ENCODE measurements at places on chromosomes 1 and 21.

DNA sequence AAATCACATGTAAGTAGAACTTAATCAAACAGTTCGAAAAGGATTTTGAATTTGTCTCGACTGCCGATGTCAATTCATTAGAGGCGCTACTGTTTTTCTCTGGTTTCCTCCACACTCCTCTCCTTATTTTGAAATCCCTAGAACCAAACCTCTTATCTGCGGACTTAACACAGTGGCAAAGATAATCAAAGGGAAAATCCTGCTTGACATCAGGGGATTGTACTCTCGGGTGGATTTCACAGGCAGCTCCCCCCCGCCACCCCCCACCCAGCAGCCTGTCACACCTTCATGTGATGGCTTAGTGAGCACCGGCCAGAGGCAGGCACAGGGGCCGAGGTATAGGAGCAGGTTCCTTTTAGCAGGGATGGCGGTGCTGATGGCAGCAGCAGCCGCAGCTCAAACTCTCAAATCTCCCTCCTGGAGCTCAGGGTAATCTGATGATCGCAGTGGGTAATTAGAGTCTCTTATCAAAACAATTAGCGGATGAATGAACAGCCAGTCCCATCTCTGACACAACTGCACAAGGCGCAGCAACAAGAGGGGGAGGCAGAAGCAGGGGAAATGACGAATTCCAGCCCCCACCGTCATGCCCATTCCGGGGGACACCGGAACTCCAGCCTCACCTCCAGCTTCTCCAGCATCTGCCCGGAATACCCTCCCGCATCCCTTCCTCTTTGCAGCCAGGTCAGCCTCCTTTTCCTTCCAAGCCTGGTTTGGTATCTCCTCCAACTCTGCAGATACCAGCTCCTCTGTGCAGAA is 80.3 kb downstream of the SSBP3 start:
- no peak for DNase-seq

DNA sequence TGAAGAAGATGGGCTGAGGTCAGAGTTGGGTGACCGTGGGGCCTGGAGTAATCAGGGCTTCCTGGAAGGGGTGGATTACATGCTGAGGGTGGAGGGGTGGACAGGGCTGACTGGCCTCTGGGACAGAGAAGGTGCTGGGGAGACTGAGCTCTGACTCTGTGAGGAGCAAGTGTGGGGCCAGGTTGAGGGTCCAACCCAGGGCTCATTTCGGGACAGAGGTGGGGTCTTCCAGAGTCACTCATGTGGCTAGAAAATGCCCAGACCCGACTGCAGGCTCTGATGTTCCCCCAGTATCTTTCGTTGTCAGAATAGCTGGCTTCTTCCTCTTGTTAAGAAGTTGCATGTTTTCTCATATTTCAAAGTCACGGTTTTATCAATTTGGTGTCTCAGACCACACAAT is 311.8 kb downstream of the PTPRU start:
- peak; percentile 33 for DNase-seq

GRCh38 chr1:212777151-212777550 is 14.4 kb downstream of the NSL1 start:
- no peak for DNase-seq

- peak; percentile 86 for DNase-seq
Observed at GRCh38 chr1:46595127-46595526, 8.9 kb downstream of the MKNK1 start.

DNA sequence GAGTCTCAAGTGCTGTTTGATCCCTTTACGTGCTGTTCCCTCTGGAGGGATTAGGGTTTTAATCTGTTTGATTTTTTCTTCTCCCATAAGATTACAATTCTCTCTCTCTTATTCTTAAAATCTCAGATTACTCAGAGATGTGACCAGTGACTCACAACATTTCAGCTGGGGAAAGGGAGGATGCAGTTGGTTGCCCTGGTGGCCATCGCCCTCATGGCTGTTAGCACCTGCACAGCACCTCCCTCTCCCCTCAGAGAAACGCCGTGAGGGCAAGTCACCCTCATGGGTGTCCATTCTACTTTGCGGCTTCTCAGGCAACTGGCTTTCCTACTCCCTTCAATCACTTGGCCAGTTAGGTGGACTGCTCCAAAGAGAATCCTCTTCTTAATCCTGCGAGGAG is 42.4 kb upstream of the KCNA3 start:
- DNase-seq: no peak

DNA sequence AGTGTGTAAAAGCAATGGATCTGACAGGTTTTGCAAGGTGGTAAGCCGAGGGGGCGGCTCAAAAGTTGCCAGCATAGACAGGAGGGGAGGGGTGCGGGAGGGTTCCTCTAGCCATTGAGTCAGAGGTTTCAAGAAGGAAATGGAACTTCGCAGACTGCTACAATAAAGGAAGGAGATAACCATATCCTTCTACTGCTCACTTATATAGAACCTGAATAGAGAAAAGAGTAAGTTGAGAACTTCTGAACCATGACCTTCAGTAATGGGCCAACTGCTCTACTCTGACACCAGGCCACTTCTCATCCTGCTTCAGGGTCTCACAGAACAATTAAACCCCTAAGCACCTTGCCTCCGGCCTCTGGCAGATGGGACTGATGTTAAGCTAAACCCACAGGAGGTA is 26.3 kb upstream of the BCAR3 start:
- no peak for DNase-seq

DNA sequence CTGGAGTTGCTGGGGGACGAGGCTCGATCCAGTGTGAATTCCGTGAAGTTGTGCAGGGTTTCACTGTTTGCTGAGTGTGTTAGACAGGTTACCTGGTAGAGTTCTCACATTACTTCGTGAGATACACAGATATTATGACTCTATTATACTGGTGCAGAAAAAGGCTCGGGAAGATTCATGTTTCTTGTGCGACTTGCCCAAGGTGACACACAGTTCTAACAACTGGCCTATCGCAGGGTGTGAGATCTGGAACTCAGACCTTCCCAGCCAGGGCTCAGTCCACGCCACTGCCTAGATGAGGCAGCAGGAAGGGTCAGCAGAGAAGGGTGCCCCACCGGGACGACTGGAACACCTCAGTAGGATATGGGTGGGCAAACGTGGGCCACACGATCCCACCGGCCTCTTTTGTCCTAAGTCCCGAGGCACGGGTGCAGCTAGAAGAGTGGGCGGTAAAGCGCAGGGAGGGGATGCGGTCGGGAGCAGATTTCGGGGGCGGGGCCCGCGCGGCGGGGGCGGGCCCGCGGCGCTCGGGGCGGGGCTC is 296 bp upstream of the RNPEP start:
- DNase-seq: peak; percentile 94

DNA sequence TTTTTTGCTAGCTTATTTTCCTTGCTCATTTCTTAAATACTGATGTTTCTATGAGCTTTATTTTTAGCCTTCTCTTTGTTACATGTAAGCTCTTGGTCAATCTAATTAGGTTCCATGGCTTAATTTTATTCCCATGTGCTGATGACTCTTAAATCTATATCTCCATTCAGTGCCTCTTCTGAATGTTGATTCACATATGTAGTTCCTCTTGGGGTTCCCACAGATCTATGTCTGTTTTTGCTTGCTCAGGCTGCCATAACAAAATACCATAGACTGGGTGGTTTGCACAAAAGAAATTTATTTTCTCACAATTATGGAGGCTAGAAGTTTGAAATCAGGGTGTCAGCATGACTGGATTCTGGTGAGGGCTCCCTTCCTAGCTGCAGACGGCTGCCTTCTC is 58.3 kb upstream of the PLA2G4A start:
- DNase-seq: no peak

- DNase-seq: no peak
Observed at GRCh38 chr1:13687151-13687715, 12.8 kb upstream of the PRDM2 start.

GRCh38 chr1:214958486-214958885 is 124.1 kb upstream of the KCNK2 start:
- no peak for DNase-seq

- DNase-seq: no peak
Observed at GRCh38 chr1:93658188-93658587, 23.4 kb downstream of the BCAR3 start.

GRCh38 chr1:224500796-224501195 is 66.2 kb upstream of the WDR26 start:
- no peak for DNase-seq

GRCh38 chr1:201276891-201277290 is 6.4 kb upstream of the PKP1 start:
- peak; percentile 10 for DNase-seq

- no peak for DNase-seq
Observed at GRCh38 chr21:15063814-15064575, 805 bp downstream of the NRIP1 start.

Data from spleen (tissue), 13 donors.